Activated CD4-positive, CD25-positive, alpha-beta regulatory T cell (primary cell): ENCODE measurements at places on chromosomes 6 and 20.

DNA sequence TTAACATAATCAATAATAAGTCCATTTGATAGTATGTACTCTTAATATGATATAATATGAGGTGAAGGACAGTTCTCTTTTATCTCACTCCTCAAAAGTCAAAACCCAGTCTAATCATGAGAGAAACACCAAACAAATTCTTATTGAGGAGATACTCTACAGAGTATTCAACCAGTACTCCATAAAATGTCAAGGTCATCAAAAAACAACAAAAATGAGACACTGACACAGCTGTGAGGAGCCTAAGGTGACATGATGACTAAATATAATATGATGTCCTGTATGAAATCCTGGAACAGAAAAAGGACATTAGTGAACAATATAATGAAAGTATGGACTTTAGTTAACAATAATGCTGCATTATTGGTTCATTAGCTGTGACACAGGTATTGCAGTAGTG, 675.1 kb downstream of the HTR1B start:
- DNase-seq, result no peak

DNA sequence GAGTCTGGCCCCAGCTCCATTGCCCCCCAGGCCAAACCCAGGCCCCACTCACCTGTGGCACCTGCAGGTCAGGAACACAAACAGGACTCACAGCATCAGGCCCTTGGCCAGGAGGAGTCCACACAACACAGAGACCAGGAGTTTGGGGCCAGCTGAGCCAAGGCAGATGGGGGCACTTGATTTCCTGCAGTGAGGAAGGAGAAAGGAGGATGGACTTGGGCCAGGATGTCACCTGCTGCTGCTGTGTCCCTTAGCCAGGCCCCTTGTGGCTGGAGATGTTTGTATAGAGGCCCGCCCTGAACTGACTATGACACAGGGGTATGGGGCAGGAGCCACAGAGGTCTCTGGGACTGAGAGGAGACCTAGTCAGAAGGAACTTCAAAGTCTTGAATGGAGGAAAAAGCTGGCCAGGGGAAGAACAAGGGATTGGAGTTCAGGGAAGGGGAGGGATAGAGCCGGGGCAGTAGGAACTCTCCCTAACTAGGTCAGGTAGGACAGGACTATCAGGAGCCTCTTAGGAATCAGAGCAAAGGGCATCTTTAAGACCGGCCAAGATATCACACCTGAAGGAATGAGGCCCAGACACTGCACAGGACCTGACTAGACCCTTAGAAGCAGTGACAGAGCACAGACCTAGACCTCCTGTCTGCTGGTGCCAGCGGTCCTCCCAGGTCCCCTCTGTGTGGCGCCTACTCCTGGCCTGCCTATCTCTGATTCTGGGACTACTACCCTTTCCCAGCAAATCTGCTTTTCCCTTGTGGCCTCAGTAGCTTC, 8.8 kb upstream of the TREML2 start:
- DNase-seq, result no peak

- DNase-seq, result no peak
Measured at GRCh38 chr20:5085380-5085779, 34.4 kb downstream of the PCNA start.

GRCh38 chr20:41379551-41379950, 12.9 kb upstream of the EMILIN3 start:
- DNase-seq, result no peak

DNA sequence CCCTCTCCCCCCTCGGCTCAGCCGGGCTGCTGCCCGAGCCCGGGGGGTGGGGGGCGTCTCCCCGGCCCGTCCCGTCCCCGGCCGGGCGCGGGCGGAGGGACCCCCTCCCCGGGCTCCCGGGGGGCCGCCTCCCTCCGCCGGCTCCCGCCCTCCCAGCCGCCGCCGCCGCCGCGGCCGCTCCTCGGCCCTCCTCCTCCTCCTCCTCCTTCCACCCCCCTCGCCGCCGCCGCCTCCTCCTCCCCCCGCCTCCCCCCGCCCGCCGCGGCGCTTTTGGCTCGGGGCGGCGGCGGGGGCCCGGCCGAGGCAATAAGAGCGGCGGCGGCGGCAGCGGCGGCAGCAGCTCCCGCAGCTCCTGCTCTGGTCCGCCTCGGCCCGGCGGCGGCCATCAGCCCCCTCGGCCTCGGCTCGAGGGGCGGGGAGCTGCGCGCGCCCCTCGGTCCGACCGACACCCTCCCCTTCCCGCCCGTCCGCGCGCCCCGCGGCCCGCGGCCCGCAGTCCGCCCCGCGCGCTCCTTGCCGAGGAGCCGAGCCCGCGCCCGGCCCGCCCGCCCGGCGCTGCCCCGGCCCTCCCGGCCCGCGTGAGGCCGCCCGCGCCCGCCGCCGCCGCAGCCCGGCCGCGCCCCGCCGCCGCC, 38.7 kb downstream of the GNAS start:
- peak; percentile 40 for DNase-seq

GRCh38 chr6:35487658-35488516, 9.0 kb downstream of the TEAD3 start:
- DNase-seq, result no peak

DNA sequence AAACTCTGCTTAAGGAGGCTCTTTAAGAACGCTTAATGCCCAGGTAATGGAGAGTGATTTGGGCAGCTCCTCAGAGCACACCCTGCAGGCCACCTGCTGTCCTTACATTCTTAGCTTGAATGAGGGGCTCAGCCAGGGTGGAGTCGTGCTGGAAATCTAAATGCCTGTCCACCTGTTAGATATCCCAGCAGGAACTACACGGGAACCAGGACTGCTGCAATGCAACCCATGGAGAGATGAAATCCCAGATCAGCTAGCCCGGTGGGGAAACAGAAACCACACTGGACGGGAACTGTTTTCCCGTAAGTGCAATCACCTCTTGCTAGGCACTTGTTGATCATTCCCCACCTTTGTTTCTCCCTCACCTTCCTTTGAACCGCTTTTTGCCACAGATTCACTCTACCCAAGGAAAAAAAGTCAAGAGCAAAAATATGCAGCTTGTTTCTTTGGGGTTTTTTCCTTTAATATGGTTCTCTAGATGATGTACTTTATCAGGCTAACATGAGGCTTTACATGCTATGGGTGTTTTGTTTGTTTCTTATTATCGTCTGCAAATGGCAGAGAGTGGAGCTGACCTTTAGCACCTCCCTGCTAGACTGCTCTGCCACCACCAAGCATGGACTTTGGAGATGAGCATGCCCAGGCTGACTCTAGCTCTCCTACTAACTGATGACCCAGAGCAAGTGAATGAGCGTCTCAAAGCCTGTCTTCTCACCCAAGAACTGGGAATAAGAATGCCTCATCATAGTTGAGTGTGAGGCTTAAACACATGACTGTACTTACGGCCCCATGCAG, 125.9 kb upstream of the TNFAIP3 start:
- DNase-seq, result no peak

GRCh38 chr6:26537846-26538571, at the start of gene HMGN4:
Gene HMGN4, plus strand, starts transcription at chr6:26538366. Its CDS starts 6,841 bp downstream, at chr6:26545207.
- peak; percentile 67 for DNase-seq

DNA sequence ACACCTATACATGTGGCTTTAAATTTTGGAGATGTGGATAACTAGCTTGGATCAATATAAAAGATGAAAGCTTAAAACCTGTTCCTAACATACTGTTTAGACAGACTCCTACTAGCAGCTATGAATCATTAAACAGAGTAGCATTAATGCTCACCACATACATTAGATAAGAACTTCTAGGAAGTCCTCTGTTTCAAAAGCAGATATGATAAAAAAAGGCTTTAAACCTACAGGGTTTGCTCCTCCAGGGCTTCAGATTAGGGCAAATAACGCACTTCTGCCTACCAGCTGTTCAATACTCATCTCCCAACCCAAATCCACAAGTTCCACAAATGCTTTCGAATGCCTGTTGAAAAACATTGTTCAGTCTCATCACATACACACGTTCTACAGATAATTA, 1.5 kb downstream of the REPS1 start:
- no peak for DNase-seq

- no peak for DNase-seq
Measured at GRCh38 chr6:89339565-89339964, 13.0 kb downstream of the UBE2J1 start.

GRCh38 chr6:132973514-132973993, 159.2 kb downstream of the RPS12 start:
- no peak for DNase-seq

GRCh38 chr6:52577778-52578463, 1.1 kb upstream of the TRAM2 start:
- DNase-seq, result no peak
